ENCODE measurements at places on chromosomes 12 and 14. TPM values are rescaled to one million over a fixed set of nuclear protein-coding genes. Genes with fewer than 3 reads are reported as not detected.

LPAR5 gene
- polyA plus RNA-seq, result 9.6 TPM

GLI1 gene
- not detected for polyA plus RNA-seq

LMO3 gene
- not detected for polyA plus RNA-seq

HOXC10 gene
- not detected for polyA plus RNA-seq

LGALS3 gene
- polyA plus RNA-seq, result 58.2 TPM

SLC2A14 gene
- not detected for polyA plus RNA-seq

PTPRB gene
- polyA plus RNA-seq, result 1.2 TPM

SMCO3 gene
- polyA plus RNA-seq, result not detected

MMP14 gene
- polyA plus RNA-seq, result not detected

ALDH1L2 gene
- polyA plus RNA-seq, result not detected

KIAA0586 gene
- 10.1 TPM for polyA plus RNA-seq

ST8SIA1 gene
- polyA plus RNA-seq, result not detected

SCN8A gene
- 0.06 TPM for polyA plus RNA-seq

C1QL4 gene
- not detected for polyA plus RNA-seq

RD3L gene
- not detected for polyA plus RNA-seq

SRSF5 gene
- polyA plus RNA-seq, result 635 TPM

LRR1 gene
- polyA plus RNA-seq, result 14.4 TPM

CDCA4 gene
- polyA plus RNA-seq, result 14.6 TPM

BCL2L14 gene
- polyA plus RNA-seq, result not detected

OAS1 gene
- polyA plus RNA-seq, result 46.0 TPM

P3H3 gene
- not detected for polyA plus RNA-seq

CCNK gene
- 13.2 TPM for polyA plus RNA-seq

PABPN1 gene
- 86.2 TPM for polyA plus RNA-seq

KRT7 gene
- polyA plus RNA-seq, result not detected

KRT6C gene
- not detected for polyA plus RNA-seq

INHBC gene
- not detected for polyA plus RNA-seq

NKX2-1 gene
- not detected for polyA plus RNA-seq

Measured in immature natural killer cell (primary cell).